ENCODE measurements at places on chromosomes 1 and 21.

DNA sequence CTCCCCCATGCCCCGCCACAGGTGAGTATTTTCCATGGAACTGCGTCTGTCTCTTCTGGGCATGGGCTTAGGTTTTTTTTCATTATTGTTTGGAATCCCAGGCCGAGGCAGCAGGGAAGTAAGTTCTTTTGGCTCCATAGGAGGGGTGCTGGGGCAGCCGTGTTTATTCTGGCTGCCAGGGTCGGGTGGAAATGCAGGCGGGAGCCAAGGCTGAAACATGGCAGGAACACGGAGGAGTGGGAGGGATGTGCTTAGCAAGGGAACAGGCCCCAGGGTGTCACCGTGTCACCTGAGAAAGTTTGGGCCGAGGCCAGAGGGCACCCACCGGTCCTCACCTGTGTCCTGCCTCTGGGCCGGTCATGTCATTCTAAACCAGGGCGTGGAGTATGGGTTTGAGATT is 4.5 kb upstream of the DHRS3 start:
- no peak for DNase-seq

- DNase-seq, result no peak
Measured at GRCh38 chr1:7385471-7386225, 385.4 kb upstream of the VAMP3 start.

GRCh38 chr1:45007311-45007710 is 3.8 kb downstream of the HECTD3 start:
- no peak for DNase-seq

DNA sequence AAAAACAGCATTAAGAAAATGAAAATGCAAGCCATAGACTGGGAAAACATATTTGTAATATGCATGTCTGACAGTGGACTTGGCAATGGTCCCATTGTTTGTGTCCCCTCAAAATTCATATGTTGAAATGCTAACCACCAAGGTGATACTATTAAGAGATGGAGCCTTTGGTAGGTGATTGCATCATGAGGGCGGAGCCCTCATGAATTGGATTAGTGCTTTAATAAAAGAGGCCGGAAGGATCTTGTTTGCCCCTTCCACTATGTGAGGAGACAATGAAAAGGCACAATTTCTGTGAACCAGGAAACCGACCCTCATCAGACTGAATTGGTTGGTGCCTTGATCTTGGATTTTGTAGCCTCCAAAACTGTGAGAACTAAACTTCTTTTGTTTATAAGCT is 232.3 kb downstream of the GPR52 start:
- no peak for DNase-seq

DNA sequence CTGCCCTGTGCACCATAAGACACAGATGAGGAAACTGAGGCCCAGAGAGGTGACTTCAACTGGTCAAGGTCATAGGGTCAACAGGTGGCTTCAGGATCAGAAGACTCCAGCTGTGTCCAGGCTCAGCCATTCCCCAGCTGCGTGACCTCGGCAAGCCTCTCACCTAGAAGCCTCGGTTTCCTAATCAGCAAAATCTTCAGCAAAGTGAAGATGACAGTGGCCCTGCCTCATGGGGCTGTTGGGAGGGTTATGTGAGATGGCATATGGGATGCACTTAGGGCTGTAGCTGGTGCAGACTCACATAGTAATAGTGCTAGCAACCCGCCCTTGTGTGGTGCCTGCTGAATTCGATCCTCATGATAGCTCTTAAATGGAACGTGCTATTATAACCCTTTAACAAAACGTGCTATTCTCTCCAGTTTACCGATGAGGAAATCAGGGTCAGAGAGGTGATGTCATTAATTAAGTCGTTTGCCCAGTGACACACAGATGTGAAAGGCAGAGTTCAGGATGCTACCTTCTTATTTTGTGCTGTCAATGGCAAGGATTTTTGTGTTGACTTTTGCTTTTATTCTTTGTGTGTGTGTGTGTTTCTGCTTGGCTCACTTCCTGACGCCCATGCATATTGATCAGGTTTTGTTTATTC is 472.9 kb downstream of the MATN1 start:
- DNase-seq, result no peak

DNA sequence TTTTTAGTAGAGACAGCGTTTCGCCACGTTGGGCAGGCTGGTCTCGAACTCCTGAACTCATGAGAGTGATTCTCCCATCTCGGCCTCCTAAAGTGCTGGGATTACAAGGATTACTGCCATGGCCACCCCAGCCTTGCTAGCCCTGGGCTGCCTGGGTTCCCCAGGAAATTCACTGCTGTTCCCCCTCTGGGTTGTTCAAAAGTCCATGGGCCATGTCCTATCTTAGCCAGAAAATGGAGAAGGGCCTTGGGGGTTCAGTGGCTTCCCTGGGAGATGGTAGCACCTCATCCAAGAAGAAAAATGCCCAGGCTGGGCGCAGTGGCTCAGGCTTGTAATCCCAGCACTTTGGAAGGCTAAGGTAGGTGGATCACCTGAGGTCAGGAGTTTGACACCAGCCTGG is 20.9 kb downstream of the SLC26A9 start:
- DNase-seq, result no peak

DNA sequence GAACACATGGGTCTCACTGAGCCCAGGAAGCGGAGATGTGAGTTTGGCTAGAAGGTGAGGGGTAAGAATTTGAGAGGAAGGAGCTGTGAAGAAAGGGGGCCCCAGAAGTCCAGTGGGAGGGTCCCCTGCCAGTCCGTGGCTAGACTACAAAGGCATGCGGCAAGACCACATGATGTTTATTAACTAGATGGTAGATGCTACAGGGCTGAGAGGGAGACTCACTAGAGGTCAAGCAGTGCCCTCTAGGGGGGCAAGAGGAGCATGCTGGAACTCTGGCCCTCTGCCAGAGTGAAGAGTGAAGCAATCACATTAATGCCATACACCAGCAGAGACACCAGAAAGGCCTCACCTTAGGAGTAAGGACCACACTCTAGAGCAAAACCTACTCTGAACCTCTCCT is 12.2 kb downstream of the KIAA0319L start:
- DNase-seq, result peak; percentile 69

All from suppressor macrophage treated with lipopolysaccharide for 1 hour (primary cell).